ENCODE measurements at places on chromosomes 3 and 15. TPM values are rescaled to one million over a fixed set of nuclear protein-coding genes. Genes with fewer than 3 reads are reported as not detected.

- no peak for DNase-seq
Observed at GRCh38 chr3:174266476-174266875, 592.7 kb upstream of the NAALADL2 start.

Gene TRIM42
- not detected for polyA plus RNA-seq

GRCh38 chr3:184448321-184449160, 68.7 kb downstream of the CHRD start:
- no peak for DNase-seq

DNA sequence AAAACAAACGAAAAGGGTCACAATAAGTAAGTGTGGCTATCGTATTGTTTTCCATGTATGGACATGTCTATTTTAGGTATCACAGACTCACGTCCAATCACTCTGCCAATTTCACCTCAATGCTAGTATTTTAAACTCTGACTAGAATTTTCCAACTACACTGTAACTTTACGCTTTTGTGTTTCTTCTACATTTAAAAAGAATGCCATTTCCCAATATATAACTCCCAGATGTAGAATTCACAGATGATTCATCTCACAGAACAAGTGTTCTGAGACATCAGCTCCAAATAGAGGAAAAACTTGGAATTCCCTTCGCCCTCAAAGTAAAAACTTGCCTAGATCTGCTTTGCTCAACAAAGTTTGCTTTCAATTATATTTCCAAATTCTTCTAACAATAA, 14.2 kb downstream of the LRIG1 start:
- no peak for DNase-seq

Gene ZNF774
- 0.59 TPM for polyA plus RNA-seq

DNA sequence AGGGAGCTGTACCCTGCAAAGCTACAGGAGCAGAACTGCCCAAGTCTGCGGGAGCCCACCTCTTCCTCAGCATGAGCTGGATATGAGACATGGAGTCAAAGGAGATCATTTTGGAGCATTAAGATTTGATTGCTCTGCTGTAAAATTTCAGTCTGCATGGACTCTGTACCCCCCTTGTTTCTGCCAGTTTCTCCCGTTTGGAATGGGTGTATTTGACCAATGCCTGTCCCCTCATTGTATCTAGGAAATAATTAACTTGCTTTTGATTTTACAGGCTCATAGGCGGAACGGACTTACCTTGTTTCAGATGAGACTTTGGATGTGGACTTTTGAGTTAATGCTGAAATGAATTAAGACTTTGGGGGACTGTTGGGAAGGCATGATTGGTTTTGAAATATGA, 18.3 kb downstream of the RNF13 start:
- no peak for DNase-seq

- no peak for DNase-seq
Observed at GRCh38 chr3:99919694-99920093, 102.0 kb downstream of the CMSS1 start.

DNA sequence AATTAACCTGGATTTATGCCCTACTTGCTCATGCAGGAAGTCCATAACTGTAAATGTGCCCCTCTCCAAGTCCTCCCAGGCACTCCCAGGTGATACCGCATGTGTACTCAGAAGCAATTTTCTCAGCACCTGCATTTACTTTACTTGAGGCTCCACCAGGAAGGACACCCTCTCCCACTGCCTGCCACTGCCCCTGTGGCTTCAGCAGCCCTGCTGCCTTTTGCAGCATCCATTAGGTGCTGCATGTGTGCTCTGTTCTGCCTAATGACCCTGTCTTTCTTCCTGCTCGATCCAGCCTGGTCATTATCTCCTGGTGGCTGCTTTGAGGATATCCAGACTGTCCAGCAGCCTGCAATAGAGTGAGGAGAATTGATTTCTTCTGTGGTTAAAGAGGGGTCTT, 107.6 kb upstream of the SEMA6D start:
- no peak for DNase-seq

DNA sequence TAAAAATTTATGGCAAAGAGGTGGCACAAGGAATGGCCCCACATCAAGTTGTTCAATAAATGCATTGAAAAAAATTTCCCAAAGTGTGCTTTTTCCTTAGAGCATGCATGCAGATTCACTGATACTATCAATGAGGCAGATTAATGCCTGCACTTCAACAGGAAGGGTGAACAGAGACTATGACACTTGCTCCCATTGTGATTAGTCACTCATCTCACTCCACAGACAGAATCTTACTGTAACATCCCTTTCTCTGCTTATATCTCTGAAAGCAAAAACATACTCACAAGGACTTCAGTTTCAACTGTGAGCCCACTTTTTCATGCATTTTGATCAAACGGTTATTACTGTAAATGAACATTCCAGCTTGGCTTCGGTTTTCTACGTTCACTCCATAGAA, 60.9 kb downstream of the MORC1 start:
- DNase-seq, result no peak

Gene UACA
- polyA plus RNA-seq, result 33.5 TPM

GRCh38 chr3:98702166-98702565, 61.0 kb upstream of the ST3GAL6 start:
- DNase-seq, result no peak

DNA sequence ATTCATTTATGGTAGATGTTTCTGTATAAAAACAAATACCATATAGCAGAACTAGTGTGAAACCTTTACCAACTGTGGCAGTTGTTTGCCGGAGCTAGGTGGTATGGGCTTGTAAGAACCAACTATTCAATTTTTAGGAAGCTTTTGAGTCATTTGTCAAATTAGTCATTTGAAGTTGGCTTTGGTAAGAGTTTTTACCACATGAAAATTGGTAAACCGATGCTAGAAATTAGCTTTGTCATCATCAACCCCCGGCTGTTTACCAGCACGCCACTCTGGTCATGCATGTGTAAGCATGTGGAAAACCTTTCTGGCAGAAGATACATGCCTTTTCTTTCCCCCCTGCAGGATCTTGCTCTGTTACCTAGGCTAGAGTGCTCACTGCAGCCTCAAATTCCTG, 63.3 kb downstream of the IL1RAP start:
- DNase-seq, result no peak

DNA sequence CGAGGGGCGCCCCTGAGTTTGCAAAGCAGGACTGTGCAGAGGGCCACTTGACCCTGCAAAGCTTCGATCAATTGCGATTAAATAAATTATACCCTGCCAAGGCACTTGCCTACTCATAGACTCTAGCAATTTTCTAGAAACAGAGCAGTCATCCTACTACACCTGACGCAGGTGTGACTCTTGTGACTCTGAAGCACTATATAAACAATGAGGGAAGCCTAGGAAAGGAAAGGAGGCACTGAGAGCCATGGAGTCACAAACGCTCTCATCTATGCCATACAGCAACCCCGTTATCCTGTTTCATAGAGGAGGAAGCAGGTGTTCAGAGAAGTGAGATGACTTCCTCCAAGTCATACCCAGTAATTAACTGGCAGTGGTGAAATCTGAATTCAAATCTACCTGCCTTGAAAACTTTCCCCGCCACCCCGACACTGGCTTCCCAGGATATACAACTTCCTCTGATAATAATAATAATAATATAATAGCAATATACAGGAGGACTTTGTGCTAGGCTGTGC, 14.4 kb downstream of the ARHGEF3 start:
- DNase-seq, result no peak

DNA sequence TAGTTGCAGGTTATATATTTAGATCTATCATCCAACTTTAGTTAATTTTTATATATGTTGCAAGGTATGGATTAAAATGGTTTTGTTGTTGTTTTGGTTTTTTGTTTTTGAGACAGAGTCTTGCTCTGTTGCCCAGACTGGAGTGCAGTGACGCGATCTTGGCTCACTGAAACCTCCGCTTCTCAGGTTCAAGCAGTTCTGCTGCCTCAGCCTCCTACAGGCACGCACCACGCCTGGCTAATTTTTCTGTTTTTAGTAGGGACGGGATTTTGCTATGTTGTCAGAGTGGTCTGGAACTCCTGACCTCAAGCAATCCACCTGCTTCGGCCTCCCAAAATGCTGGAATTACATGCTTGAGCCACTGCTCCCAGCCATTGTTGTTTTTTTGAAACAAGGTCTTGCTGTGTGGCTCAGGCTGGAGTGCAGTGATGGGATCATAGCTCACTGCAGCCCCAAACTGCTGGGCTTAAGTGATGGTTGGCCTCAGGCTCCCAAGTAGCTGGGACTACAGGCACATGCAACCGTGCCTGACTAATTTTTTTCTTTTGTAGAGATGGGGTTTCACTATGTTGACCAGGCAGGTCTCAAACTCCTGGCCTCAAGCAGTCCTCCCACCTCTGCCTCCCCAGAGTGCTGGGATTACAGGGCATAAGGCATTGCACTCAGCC, 92.0 kb downstream of the ZNF609 start:
- DNase-seq, result no peak

Gene PLCL2
- polyA plus RNA-seq, result not detected

Gene CCR3
- polyA plus RNA-seq, result not detected

Gene GOLGA8T
- 0.07 TPM for polyA plus RNA-seq

DNA sequence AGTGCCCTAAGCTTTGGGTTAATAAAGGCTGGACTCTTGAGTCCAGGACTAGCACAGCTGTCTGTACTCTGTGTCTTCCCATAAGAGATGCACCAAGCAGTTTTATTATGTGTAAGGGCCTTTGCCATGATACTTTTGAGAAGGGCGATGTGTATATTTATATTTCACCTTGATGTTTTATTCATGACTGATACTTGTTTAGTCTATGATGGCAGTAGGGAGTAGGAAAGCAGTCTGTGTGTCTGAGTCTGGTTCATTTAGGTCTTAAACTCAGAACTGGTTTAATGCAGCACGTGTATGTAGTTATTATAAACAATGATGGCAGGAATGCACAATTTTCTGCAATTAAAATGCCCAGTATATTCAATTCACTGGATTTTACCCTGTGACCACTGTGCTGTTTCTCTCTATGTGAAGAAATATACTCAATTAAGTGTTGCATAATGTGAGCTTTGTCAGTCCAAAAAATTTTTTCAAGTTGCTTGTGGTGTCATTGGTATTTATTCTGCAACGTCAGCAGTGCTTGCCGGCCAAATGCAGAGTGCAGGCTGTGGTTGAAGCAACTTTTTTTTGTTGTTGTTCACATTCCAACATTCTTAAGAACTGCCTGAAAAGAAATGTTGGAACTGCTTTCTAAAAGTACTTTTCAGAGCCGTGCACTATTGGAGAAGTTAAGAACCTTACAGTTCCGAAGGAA, 423.7 kb upstream of the SEMA6D start:
- DNase-seq, result no peak

Gene FBN1
- polyA plus RNA-seq, result 1.5 TPM

Gene ANKUB1
- polyA plus RNA-seq, result not detected

Gene SI
- not detected for polyA plus RNA-seq

Gene BOC
- not detected for polyA plus RNA-seq

GRCh38 chr15:100757661-100758060, 122.0 kb upstream of the ALDH1A3 start:
- DNase-seq, result no peak

DNA sequence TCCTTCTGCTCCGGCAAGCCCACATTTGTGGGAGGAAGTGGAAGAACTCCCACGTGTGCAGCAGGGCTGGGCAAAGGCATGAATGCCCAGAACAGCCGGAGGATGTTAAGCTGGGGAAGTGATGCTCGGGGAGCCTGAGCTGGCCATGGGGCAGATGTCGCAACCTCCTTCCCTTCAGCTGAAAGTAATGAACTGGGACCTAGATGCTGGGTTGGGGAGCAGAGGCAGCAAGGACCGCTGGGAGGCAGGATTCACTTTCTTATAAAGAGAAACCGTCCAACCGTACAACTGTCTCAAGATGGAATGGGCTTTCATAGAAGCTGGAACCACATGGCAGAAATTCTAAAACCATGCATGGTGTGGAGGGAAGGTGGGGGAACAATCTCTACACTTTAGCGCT, 290.9 kb downstream of the OCA2 start:
- no peak for DNase-seq

GRCh38 chr3:111863942-111864694, 5.1 kb downstream of the PHLDB2 start:
- no peak for DNase-seq

DNA sequence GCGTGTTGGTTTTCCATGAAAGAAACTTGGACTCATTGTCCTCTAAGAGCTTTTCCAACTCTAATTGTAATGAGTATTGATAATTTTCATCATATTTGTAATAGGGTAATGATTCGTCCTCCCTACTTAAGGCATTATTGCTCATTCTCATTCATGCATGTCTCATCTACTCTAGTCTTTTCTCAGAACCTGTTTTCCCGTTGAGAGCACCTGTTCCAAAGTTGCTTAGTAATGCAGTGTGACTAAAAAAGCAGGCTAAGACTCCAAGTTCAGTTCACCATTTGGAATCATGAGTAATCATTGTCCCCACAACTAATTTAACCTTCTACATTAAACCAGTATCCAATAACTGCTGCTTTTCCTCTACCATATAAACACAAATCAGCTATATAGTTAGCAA, 84.0 kb downstream of the FILIP1L start:
- no peak for DNase-seq

DNA sequence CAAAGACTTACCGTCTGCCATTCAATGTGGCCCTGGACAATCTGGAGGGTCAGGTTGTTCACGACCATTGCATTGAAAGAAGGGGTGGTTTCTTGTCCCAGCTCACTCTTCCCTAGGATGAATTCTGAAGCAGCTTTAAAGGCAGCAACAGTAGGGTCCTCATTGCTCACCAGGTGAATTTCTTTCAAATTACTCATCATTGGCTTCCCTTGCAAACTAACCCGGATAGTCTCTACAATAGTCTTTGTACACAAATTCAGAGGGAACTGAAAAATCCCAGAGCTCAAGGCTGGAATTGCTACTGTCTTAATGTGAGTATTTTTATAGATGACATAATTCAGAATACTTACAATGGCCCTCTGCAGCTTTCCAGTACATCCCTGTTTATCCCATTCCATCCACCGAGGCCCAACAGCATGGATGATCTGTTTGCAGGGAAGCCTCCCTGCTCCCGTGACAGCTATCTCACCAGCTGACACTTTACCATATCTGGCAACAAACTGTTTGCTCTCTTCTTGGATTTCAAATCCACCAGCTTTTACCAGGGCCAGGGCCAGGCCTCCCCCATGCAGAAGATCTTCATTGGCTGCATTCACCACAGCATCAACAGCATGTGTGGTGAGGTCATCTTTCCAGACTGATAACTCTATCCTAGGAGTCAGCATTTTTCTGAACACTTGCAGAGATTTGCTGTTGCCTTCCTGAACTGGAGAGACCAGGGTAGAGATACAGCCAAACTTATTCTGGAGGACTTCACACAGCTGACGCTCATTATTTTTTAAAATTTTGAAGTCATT, 8.6 kb downstream of the PARP9 start:
- no peak for DNase-seq

GRCh38 chr3:58924578-58924977, 125.2 kb downstream of the CFAP20DC start:
- DNase-seq, result no peak

DNA sequence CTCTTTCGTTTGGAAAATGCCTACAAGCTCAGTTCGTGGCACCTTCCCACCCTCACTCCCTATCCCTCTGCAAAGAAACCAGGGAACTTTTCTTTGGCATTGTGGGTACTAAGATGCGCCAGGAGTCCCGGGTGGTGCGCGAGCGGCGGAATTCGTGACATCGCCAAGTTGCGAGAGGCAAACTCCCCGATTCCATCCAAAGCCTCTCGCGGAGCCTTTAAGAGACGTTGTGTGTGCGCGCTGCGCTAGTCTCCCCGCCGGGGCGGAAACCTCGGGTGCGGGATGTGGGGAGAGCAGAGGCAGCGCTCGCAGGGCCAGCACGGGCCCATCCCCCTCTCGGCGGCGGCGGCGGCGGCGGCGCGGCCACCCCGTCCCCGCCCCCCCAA, 443 bp upstream of the NR2F2 start:
- no peak for DNase-seq

Data from HepG2 (cell line).